ENCODE measurements at places on chromosomes 2 and 18.

DNA sequence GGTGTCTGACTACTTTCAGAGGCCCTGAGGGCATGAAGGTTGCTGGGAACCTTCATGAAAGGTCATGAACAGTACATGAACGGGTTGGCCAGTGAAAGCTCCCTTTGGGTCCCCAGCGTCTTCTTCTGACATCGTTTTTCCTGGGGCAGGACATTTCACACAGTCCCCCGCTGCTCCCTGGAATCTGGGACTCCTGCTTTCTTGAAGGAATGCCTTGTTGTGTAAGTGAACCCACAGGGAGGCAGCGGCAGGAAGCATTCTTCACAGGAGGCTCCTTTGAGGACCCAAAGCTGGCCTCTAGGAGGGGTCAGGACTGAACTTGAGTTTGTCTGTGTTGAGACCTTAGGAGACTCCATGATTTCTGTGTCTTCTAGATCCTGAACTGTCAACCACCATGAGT lies 144.3 kb downstream of the KCNE4 start:
- DNase-seq = no peak

GRCh38 chr2:165618806-165619205 lies 149.3 kb downstream of the CSRNP3 start:
- no peak for DNase-seq

GRCh38 chr2:170493426-170494097 lies 221.6 kb upstream of the SP5 start:
- DNase-seq = no peak

- DNase-seq = no peak
Measured at GRCh38 chr18:49168281-49168985, 217.7 kb upstream of the SMAD7 start.

DNA sequence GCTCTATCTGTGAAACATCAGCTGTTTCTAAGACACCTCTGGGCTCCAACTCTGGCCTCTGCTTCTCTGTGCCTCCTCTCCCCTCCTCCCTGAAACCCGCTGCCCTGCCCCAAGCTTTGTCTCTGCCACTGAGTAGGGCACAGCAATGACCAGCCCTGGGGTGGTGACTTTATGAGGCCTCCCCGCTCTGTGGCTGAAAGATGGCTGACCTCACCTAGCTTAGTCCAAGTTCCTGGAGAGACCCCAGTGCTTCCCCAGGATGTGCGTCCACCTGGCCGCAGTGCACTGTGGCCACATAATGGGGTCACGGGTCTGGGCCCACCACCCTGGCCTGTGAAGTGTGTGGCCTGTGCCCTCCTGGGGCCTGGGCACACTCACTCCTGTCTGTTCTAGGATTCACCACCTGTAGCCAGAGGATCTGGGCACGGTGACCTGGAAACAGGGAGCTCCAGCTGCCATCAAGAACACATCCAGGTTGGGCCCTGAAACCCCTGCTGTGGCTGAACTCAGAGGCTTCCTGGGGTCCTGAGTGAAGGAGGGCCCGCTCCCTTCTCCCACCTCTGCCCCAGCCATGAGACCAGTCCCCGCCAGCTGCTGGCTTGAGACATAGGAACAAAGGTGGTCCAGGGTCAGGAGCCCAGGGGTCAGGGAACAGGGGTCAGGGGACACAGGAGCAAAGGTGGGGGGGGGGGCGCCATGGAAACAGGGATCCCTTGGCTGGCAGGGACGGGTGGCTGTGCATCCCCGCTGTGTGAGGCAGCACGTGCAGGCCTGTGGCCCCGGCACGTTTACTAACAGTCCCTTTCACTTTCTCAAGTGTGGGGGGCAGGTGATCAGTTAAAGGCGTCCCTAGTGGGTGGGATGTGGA lies 29.3 kb upstream of the OTOS start:
- DNase-seq = no peak

DNA sequence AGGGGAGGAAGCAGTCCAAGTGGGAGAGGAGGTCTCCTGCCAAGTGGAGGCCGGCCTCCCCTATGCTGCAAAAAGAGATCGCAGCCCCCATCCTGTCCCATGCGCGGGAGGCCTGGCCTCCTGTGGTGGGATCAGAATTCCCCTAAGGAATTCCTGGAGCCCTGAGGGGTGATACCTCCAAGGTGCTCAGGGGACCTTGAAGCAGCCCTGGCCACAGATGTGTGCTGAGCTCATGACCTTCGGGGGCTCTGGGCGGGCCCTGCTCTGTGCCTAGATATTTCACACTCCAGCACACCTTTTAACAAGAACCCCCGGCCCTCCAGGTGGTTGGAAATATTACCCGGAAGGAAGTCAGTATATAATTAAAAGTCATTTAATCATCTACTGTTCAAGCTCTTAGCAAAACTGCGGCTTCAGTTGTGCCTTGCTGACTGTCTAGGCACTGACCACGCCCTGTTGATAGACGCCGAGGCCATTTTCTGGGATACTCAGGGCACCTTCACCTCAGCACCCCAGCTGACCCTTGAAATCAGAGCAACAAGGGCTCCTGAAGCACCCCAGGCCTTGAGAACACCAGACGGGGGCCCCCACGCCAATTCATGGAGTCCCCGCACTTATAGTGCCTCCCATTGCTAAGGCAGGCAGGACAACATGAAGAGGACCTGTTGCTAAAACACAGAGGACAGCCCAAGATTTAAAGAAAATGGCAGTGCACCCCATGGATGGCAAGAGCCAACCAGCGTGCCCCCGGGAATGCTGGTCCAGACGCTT lies 119.1 kb downstream of the NDUFA10 start:
- no peak for DNase-seq

- no peak for DNase-seq
Measured at GRCh38 chr2:206083602-206084438, 2.2 kb downstream of the INO80D start.

DNA sequence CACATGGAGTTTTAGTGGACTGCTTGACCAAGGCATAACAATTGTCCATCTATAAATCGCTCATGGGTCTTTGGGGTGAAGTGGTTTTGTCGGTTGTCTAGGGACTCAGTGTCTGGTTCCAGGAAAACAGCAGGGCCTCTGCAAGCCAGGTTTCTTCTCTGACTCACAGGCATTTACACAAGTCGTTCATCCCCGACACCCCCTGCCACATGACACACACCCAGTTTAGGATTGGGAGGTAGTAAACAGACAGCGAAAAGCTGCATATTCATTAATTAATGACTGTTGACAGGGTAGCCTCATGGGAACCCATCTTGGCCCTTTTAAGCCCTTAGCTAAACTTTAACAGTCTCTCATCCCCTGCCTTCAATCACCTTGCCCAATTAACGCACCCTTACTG lies 194.8 kb upstream of the ACVR2A start:
- no peak for DNase-seq

GRCh38 chr2:9262671-9263171 lies 56.1 kb downstream of the ASAP2 start:
- no peak for DNase-seq

DNA sequence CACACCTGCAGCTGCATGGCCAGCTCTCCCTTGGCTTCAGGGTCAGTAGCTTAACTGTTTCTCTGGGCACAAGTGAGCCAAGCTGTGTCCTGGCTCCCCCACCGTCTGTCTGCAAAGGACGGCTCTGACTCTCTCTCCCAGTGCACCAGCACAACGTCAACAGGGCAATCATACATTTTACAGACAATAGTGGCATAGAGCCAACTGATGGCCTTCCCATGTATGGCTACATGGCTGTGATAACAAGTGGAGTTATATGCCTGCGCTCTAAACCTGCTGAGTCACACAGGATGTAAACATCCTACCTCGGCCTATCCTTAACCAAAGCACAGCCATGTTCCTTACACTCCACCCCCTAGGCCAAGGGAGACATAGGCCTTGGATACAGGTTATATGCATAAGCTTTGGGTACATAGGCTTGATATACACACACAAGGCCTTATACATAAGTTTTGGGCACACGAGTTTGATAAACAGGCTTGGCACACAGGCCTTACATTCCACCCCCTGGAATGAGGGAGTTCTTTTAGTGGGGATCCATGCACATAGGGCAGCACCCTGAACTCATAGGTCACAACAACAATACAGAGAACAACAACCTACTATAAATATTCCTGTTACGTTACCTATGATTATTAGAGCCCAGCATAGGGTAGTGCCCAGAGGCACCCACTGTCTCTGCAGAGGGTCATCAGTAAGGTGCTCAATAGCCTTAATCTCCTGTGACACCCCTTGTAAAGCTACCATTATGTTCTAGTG lies 17.7 kb downstream of the PHOSPHO2 start:
- DNase-seq = no peak

DNA sequence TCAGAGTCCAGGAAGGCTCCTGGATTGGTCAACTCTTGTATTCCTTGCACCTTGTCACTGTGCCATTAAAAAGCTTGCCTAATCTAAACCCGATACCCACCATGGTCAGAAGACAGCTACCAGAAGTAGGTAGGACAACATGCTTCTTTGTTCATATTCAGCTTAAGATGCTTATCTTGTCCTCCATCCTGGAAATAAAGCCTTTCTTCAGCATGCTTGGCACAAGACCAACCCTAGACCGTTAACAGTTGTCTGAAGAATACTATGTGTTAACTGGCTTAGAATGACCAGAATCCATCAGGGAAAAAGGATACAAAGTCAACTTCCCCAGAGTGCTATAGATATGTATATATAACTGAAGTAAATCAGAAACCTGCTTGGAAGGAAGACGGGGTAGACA lies 193.9 kb downstream of the ZRANB3 start:
- DNase-seq = no peak

- no peak for DNase-seq
Measured at GRCh38 chr2:10145519-10146357, 23.2 kb downstream of the RRM2 start.
